Pulmonary artery endothelial cell (primary cell): ENCODE measurements at places on chromosomes 1 and 21. TPM values are rescaled to one million over a fixed set of nuclear protein-coding genes. Genes with fewer than 3 reads are reported as not detected.

VCAM1 gene
- 13.8 and 37.1 TPM in 2 replicates for total RNA-seq

CFAP126 gene
- not detected in 2 replicates for total RNA-seq

ARHGAP29 gene
- total RNA-seq: 159 and 190 TPM in 2 replicates

CD52 gene
- total RNA-seq: not detected in 2 replicates

RBBP5 gene
- total RNA-seq: 17.7 and 28.9 TPM in 2 replicates

ANGPTL3 gene
- total RNA-seq: not detected in 2 replicates
